ENCODE measurements at places on chromosomes 7 and 10.

- H3K4me1 ChIP-seq, result no peaks in the 10 kb centered on the region
- DNase-seq, result no peak
- no peak overlapping the region for H3K27ac ChIP-seq
- no peaks in the 10 kb centered on the region for H3K27me3 ChIP-seq
Measured at GRCh38 chr7:31986878-31987518, 83.2 kb downstream of the PDE1C start.

DNA sequence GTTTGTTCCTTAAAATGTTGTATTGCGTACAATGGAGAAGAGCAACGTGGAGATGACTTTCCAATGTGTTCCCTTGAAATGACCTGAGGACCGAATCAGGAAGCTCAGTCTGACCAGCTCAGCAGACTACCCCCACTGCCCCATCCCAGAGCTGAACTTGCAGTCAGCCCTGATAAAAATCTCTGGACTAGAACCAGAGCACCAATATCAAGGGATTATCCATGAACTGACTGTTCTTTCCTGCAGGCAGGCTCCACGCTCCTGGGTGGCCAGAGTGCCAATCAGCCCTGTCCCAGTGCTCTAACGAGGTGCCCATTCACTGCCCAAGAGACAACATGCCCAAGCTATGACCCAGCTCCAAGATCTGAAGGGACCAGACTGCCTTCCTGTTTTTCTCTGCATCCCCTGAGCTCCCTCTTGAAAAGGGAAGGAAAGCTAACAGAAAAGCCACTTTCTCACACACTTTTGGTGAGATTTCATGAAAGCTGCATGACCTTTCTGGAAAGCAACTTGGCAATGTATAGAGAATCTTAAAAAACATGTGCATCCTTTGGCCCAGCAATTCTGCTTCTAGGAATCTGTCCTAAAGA is 130.2 kb downstream of the KCNMA1 start:
- H3K36me3 ChIP-seq, result no peaks in the 10 kb centered on the region
- H3K4me3 ChIP-seq, result no peak overlapping the region
- no peak for DNase-seq
- no peaks in the 10 kb centered on the region for H3K27me3 ChIP-seq

- H3K36me3 ChIP-seq, result peaks cover 29% of the 10 kb centered on the region
- H3K27me3 ChIP-seq, result no peaks in the 10 kb centered on the region
- peak overlapping the region; percentile 84 for H3K27ac ChIP-seq
- peak overlapping the region; percentile 91 for H3K4me3 ChIP-seq
- DNase-seq, result no peak
Measured at GRCh38 chr7:101216860-101217387, 457 bp downstream of the PLOD3 start.

DNA sequence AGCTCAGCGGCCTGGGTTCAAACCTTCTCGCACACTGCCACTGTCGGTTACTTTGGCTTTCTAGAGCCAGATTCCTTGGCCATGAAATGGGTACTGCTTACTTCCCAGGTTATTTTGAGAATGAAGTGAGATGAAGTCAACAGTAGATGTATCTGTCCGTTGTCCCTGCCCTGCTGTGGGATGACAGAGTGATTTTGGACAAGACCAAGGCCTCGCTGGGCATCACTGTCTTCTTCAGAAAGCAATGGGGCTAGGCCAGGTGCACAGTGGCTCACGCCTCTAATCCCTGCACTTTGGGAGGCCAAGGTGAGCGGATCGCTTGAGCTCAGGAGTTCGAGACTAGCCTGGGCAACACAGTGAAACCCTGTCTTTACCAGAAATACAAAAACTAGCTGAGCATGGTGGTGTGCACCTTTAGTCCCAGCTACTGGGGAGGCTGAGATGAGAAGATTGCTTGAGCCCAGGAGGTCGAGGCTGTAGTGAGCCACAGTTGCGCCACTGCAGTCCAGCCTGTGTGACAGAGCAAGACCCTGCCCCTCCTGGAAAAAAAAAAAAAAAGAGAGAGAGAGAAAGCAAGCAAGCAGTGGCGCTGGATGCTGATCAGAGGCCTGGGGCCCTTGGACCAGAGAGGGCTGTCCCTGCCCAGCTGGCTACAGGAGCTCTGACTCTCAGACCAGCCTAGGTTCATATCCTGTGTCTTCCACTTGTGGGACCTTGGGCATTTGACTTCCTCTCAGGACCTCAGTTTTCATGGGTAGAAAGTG is 25.8 kb downstream of the ZMIZ1 start:
- peaks cover 2% of the 10 kb centered on the region for H3K36me3 ChIP-seq
- H3K4me1 ChIP-seq, result peaks cover 30% of the 10 kb centered on the region
- peak overlapping the region; percentile 15 for H3K4me3 ChIP-seq
